ENCODE measurements at places on chromosomes 16 and 17.

- no peak for DNase-seq
These were observed 648 bp upstream of the ERCC4 start for GRCh38 chr16:13919330-13919682.

DNA sequence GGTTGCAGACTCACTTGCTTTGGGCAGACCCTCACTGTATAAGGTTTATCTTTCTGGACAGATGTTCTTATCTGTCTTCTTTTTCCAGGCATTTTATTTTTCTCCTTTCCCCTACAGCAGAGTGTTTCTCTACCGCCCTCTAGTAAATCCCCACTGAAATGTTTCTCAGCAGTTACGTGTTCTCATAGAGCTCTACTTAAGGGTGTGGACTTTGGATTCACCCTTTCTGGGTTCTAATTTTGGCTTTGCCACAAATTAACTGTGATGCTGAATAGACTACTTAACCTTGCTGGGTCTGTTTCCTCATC, 2.0 kb downstream of the ADAT1 start:
- DNase-seq = no peak

DNA sequence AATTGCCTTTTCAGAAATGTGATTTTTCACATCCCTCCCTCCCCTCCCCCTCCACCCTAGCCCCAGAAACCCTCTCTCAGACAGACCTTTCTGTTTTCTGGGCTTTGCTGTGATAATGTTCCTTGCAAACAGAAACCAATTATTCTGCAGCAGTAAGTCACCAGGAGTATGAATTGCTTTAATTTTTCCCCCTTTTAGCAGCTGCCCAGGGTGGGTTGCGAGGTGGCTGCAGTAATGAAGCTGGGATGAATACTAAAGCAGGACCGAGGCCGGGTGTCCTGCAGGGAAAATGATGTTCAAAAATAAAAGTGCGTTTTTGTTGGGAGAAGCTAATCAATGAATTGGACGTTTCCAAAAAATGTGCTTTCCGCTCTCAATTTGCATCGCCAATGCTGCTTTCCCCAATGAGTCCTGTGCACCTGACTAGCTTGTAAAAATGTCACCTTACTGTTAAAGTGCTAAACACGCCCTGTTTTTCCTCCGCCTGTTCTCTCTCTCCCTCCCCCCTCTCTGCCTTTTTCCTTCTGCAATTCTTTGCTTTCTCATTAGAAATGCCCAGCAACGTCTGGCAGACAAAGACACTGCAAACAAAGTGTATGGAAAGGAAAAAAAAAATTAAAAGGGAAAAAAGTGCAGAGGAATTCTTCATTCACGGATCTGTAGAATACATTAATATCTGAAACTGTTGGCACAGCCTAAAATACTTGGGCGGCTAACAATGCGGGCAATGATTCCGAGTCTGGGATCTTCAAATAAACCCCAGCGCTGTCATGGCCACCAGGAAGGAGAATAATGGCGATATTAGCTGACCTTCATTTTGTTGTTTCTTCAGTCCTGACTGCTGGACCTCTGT, 244.1 kb downstream of the STX8 start:
- DNase-seq = no peak

DNA sequence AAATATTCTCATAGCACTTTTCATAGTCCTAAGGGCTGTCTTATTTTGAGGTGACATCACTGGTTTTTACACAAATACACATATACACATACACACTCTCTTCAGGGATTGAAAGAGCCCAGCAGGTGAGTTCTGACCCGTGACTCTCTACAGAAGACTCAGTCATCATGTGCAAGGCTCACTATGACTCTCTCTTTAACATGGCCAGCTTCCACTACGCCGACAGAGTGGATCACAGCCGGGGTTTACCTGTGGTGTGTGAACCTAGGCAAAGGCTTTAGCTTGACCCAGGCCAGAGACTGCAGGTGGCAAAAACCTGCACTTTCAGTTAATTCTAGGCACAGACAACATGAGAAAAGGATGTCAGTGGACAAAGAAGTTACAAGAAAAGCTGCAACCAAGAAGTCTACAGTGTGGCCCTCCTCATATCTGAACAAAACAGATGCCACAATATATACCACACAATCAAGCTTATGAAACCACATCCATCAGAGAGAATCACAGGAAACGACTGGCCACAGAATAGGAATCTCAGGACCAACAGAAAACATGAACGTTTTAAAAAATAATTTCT, 56.5 kb downstream of the CYTH1 start:
- no peak for DNase-seq

- no peak for DNase-seq
These were observed 17.7 kb upstream of the RMI2 start for GRCh38 chr16:11327277-11328171.

- no peak for DNase-seq
These were observed 2.8 kb downstream of the VPS9D1 start for GRCh38 chr16:89717688-89718505.

Measured in GM04504 (cell line).